ENCODE measurements at places on chromosomes 1 and 21.

DNA sequence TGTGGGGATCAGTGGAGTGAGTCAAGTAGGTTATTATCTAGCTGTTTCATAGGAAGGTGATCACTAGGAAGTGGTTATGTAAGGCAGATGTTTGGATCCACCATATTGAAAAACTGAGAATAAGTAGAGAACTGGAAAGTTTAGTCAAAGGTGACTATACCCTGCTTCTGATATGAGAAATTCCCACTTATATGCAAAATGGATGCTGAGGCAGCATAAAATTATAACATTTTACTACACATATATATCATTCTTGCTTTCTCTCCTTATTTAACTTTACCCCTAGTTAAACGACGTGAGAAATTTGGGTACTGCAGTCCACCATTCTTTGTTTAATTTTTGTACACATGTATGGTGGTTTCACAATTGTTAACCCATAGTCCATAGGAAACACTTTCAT, 142.4 kb downstream of the ADGRL4 start:
- DNase-seq: no peak

GRCh38 chr1:209400351-209401220, 182.9 kb upstream of the CAMK1G start:
- DNase-seq: no peak

DNA sequence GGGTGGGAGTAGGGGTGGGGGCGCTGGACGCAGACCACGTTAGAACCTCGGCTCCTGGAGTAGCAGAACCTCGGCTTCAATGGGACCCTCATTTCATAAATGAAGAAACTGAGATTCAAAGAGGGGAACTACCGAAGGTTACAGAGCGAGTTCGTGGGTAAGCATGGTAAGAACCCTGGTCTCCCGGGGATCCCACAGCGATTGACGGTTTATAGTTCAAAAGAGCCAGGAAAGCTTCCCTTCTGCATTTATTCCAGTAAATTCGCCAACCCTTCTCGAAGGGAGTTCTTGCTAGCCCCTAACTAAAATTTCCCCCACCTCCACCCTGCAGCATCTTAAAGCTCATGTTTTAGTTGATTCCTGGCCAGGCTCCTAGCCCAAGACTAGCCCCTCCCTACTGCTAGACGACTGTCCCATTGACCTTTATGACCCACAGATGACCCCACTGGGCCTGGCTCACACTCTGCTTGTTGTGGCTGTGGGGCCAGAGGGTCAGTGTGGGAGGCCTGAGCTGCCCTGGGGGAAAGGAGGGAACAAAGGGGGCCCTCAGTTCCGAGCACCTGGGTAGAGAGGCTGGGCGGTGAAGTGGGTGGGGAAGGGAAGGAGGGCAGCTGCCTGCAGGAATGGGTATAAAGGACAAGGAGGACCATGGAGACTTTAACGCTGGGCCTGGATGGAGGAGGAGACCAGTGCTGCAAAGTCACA, 558 bp upstream of the KIF21B start:
- no peak for DNase-seq

DNA sequence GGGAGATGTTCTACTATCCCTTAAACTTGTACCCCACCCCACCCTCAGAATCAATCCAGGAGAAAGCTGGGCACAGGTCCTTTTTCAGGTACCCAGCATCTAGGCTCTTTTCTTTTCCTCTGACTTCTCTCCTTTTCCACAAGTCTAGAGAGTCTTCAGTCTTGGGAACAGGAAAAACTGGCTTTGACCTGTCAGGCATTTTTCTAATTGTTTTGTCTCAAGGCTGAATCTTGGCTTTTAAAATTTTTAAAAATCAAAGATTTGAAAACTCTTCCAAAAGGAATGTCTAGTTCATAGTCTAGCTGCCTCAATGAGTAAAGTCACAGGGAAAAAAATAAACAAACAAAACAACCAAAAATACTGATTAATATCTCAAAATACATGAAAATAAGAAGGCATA, 161.5 kb downstream of the HFM1 start:
- no peak for DNase-seq

DNA sequence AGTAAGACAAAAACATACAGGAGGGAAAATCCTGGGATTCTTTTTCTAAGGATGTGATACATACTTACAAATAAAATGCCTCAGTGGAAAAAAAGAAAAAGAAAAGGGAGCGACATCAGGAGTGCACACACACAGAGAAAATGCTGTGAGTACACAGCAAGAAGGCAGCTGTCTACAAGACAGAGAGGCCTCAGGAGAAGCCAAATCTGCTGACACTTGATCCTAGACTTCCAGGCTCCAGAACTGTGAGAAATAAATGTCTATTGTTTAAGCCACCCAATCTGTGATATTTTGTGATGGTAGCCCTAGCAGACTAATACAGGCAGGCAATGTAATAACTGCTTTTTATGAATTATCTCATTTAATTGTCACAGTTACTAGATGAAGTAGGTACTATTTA, 17.0 kb upstream of the TRIM45 start:
- DNase-seq: no peak

GRCh38 chr1:77475641-77476040, 193.8 kb downstream of the AK5 start:
- no peak for DNase-seq

GRCh38 chr1:153404086-153404635, 12.2 kb upstream of the S100A7A start:
- DNase-seq: no peak

GRCh38 chr21:42164064-42164789, 54.7 kb upstream of the ABCG1 start:
- no peak for DNase-seq

DNA sequence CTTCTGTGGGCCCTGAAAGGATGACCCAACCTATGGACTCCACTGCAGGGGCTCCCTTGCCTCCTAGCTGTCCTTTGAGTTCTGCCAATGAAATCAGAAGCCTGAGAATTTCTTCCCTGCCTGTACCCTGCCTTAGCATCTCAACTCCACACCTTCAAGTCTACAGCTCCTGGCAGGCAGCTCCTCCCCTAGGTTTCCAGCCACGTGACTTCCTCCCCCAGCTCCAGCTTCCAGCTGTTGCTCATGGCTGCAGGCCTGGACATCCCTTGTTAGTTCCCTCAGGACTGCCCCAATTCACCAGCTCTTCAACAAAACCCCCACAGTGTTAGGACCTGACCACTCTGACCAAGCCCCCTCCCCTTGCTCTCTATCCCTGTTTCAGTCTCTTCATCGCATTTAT, 2.4 kb downstream of the RCAN1 start:
- DNase-seq: no peak

DNA sequence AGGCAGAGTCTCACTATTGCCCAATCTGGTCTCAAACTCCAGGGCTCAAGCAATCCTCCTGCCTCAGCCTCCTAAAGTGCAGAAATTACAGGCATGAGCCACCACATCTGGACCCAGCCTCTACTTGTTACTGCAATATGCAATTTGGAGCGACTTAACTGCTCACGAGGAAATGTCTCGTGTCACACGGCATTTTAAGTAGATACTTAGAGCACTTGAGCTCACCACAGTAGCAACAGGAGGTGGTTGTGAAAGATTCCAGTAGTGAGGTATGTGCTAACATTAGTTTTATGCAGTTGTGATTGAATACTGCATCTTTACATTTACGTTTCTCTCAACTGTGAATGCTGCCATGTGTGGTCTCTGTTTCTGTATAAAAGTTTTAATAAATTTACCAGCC, 5.8 kb upstream of the NDUFV3 start:
- no peak for DNase-seq

GRCh38 chr1:205456383-205456867, 580 bp upstream of the BLACAT1 start:
- no peak for DNase-seq

DNA sequence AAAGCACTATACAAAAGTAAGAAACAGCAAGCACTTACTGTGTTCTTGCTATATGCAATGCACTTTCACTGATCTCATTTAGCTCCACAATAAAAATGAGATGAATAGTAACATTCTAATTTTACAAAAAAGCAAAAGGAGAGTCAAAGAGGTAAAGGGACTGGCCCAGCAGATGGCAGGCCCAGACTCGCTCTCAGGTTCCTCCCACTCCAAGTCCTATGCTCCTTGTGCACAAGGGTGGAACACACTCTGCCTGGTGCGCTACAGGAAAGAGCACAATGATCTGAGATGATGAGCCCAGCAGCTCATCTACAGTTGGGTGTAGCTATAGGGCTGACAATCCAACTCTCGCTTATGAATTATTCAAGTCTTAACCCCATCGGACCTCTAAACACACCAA, 94.1 kb upstream of the LYST start:
- DNase-seq: no peak

GRCh38 chr1:15947382-15948090, 28.4 kb downstream of the ZBTB17 start:
- DNase-seq: no peak

DNA sequence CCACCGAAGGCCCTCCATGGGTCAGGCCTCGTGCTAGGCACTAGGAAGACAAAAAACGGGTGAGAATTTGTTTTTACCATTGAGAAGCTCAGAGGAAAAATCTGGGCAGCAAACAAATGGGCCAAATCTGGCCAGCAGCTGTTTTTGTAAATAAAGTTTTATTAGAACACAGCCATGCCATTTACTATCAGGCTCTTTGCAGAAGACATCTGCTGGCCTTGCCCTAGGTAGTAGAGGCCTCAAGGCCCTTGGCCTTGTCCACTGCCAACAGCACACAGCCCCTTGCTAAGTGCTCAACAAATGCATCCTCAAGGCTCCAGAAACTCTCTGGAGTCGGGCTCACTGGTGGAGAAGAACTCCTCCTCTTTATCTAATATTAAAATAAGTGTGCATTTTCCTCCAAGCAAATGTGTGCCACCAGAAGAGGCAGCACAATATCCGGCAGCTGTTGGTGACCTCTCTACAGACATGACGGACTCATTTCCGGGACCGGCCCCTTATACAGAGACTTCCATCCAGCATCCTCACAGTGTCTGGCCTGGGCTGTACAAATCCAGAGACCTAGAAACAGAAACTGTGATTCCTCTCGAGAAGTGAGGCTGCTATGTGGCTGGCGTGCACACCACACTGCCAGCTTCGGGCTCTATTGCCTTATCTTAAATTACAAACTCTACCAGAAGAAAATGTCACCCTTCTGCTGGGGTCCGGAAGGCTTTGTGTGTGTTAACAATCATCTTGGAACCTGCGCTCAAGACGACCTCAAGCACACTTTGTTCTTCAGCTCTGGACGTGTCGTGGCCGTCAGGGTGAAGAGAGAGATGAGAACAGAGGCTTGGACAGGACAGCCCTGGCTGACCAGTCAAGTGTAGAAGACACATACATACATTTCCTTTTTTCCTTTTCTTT, 203.9 kb downstream of the TOMM20 start:
- DNase-seq: no peak

DNA sequence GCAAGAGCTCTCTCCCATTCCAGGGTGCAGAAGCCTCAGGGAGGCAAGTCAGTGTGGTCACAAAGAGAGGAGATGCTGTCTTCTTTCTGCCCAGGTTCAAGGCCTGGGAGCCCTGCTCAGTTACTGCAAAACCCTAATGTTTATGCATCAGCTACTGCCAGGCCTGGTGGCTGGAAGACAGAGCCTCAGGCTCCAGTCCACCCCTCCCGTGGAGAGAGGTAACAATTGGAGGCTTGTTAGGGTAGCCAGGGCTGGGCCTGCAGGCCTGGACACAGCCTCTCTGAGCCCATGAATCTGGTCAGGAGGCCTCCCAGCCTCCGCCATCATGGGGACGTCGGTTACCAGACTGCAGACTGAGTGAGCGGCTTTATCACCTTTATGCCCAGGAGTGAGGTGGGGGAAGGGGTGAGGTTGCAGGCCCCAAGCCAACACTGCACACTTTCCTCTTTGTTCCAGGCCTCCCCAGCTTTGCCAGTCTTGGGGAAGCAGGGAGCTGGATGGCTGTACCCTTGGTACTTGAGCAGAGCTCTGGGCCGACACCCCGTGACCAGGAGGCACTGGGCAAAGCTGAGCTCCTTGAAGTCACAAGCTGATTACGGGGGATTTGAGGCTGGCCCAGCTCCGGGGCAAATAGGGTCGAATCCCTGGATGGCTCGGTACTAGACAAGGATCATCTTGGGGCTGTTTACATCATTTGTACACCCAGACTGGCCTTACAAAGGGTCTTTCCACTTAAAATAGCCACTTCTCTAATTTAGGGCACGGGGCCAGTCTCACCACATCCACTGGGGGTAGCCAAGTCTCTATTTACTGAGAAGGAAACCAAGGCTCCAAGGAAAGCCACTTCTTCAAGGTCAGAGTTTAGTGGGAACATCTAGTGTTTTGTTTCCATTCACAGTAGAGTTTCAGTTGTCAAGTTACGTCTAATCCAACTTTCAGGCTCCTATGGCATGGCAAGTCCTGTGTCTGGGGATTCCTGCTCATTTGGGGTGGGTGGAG, 5.2 kb downstream of the SLC2A1 start:
- DNase-seq: no peak

DNA sequence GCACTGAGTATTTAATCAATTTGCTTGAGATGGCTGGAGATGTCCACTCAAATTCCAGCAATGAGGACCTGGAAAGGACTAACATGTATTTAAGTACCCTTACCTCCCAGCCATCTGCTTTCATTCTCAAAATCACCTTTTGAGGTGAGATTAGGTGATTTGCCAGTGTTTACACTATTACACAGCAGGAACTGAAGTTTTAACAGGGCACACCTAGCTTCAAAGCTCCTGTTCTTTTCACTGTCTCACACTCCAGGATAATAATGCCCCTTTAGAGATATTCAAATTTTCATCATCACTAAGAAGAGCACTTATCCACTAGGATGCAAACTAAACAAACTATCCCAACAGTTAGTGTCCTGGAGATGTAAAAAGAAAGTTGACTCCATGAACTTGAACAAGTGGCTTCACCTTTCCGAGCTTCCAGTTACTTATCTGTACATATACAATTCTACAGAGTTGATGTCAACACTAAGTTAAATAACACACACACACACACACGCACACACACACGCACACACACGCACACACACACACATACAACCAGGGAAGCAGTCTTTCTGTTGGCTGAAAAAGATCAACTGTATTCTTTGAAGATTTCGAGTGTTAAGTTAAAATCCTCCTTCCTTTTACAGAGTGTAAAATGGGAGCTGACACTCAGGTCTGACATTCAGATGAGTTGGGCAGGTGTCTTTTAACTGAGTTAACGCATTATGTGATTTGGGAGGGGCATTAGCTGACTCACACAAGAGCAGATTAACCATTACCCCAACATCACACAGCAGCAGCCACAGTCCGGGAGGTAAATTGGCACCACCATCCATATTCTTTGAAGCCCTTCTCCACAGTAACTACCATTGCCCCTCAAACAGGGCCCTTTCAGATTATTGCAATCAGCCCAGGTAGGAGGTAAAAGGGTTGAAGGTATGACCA, 15.5 kb upstream of the JAK1 start:
- DNase-seq: no peak

GRCh38 chr1:225750875-225751824, 26.5 kb upstream of the SRP9 start:
- no peak for DNase-seq

- peak; percentile 7 for DNase-seq
Measured at GRCh38 chr1:209493559-209493958, 90.0 kb upstream of the CAMK1G start.

GRCh38 chr1:78491451-78492071, 787 bp downstream of the PTGFR start:
- peak; percentile 53 for DNase-seq

GRCh38 chr1:96361961-96362360, 359.6 kb upstream of the PTBP2 start:
- peak; percentile 29 for DNase-seq

GRCh38 chr21:45867041-45867666, 114.4 kb upstream of the COL6A1 start:
- DNase-seq: no peak

- no peak for DNase-seq
Measured at GRCh38 chr1:18955131-18955440, 1.4 kb downstream of the IFFO2 start.
